ENCODE measurements at places on chromosomes 2 and 18.

DNA sequence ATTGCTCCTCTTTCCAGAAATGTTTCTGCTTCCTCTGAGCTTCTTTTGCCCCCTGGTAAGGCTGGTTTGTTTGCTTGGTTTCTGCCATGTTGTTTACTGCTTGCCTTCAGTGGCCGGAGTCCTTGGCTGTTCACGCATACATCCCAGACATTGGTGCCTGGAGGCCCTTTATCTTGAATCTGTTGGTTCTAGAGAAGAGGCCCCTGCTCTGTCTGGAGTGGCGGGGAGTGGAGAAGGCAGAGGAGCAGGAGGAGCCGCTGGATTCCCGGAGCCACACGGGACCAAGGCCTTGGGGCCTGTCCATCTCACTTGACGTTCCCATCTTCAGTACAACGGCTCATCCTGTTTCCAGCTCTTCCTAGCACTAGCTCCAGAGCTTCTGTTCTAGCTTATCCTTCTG is 77.2 kb upstream of the PXDN start:
- no peak for DNase-seq

DNA sequence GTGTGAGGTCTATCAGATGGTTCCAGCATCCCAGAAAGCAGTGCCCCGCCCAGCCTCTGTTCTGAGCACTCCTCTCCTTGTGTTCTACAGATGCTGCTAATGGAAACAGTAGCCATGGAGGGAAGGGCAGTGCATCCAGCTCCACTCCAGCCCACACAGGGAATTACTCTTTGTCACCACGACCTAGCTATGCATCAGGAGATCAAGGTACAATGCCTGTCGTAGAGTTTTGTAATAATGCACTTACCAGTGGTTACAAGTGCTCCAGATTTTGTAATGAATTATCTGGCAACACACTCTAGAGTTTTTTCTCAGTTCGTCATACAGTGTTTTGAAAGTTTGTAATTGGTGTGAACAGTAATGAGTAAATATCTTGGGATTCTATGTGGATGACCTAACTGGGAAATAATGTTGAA is 161.1 kb downstream of the ESCO1 start:
- no peak for DNase-seq

DNA sequence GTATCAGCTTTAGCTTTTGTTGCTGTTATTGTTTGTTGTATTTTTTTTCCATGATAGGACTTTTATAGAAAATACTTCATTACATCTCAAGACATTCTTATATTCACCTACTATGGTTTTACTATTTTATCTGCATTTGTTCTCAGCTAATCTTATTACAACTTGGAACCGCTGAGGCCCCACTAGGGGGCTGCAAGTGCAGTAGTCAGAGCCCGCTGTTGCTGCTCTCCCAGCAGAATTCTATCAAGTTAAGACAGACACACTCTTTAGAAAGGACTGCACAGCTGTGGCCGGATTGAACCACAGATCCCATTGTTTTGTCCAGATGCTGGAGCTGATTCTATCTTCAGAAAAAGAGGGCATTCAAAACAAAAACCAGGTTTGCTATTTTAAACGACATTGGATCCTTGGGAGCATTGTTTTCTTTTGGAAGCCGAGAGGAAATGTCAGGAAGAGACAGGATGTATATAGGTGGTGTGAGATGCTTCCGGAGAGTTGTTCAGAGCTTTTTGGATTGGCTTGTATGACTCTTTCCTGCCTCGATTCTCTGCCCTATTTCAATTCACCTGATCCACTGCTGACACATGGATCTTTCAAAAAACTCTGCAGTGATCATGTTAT is 105.7 kb upstream of the GAREM1 start:
- peak; percentile 35 for DNase-seq

DNA sequence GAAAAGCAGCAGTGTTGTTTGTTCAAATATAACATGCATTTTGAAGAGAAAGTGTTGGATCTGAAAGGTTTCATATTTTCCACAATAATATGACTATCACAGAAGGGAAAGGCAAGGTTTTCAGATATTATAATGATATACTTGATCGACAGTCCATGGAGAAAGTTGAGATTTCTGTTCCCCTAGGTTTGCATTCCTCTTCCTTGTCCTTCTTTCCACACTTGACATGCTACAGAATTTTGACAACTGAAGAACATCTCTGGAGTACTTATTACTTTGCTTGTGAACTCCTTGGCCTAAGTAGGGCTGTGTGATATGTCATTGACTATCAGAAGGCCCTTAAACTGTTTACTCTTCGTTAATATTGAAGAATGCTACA is 46.5 kb downstream of the TMEFF2 start:
- no peak for DNase-seq

- peak; percentile 41 for DNase-seq
Observed at GRCh38 chr2:102442967-102443828, 20.2 kb downstream of the IL18RAP start.

- DNase-seq = no peak
Observed at GRCh38 chr2:6535572-6535971, 330.1 kb downstream of the CMPK2 start.

GRCh38 chr18:47150824-47151366 is 595 bp upstream of the HDHD2 start:
- DNase-seq = no peak

GRCh38 chr2:219475697-219476651 is 22.7 kb upstream of the GMPPA start:
- DNase-seq = peak; percentile 7

- no peak for DNase-seq
Observed at GRCh38 chr2:210004881-210005280, 2.4 kb downstream of the RPE start.

DNA sequence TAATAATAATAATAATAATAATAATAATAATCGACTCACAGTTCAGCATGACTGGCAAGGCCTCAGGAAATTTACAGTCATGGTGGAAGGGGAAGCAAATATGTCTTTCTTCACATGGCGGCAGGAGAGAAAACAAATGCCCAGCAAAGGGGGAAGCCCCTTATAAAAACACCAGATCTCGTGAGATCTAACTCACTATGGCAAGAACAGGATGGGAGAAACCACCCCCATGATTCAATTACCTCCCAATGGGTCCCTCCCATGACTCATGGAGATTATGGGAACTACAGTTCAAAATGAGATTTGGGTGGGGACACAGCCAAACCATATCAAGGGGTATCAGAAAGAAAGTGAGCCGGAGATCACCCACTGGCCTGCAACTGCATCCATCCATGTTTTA is 40.5 kb upstream of the PAPOLG start:
- no peak for DNase-seq

GRCh38 chr2:70357684-70358071 is 55.8 kb upstream of the FAM136A start:
- DNase-seq = no peak

DNA sequence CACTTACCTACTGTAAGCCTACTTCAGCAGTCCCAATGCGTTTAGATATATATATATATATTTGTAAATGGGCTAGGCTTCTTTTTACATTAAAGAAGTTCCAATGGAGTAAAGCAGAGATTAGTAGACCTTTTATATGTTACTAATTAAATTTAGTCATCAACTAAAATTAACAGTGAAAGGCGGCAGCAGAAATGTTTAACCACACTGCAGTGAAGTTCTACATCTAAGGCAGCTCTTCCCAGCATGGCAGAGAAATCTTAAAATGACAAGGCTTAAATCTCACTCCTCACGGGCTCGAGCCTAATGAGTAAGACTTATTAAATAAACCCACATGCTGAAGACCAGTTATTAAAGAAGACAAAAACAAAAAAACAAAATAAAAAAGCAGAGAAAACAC is 19.1 kb upstream of the KANSL1L start:
- no peak for DNase-seq

DNA sequence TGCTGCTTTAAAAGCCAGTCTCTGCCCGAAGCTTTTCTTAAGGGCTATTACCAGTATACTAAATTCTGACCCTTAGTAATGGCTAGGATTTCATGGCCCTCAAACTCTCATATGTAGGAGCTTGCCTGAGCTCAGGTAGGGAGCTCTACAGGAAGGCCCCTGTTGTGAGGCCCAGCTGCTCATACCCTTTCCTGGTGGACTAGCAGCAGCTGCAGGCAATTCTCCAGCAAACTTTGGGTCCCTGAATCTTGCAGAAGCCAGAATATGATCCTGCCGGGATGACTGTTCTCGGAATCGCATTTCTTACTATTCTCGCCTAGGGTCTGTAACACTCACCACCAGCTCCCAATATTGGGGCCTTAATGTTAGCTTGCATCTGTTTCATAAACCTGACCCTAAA is 106.4 kb upstream of the SERTAD2 start:
- no peak for DNase-seq

DNA sequence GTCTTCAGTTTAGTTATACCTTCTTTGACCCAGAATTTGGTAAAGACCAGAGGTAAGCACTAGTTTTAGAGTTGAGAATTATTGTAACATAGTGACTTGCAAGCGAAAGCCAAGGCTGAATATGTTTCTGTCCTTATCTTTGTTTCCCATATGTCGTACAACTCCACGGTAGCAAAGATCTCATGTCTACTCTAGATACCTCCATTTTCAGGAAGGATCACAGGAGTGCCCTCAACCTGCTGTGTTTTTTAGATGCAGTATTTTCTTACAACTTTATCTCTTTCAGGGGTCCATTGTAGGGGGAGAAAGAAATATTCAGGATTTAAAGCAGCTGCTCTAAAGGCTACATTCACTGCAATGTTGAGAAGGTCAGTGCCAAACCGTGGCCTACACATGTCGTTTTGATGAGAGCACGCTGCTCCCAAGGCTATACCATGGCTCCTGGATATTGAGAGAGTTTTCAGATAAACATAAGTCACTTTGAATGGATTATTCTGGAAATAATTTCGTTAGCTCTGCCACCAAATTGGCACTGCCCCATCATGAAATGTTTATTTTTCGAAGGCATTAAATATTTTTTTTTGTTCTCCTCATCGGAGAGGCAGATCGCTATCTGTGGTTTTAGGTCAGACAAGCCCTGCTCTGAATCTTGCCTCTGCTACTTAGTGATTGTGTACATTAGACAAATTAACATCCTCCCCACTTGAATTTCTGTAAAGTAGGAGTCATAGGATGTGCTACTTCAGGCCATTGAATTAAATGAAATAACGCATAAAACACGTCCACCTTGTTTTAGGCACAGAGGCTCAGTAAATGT is 2.1 kb downstream of the RHBDD1 start:
- DNase-seq = no peak

DNA sequence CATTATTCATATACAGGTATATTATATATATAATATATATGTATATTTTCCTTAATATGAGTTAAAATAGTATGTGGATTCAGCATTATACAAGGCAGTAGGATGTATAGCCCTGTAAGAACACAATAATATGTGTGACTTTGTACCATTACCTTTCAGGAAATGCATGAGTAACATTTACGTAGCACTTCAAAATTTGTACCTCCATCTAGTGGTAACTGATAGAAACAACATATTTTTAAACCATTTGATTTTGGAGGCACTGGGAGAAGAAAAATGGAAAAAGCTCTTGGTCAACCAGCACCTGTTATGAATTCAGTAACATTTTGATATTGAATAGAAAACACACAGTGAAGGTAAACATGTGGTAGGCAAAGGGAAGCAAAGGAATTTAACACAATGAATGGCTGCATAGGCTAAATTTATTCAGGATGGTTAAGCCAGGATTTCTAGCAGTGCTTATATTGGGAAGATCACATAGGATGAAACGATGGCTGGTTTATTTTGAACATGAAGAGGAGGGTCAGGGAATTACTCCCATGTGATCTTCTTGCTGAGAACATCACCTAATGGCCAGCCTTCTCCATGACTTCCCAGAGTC is 565.5 kb downstream of the CCDC85A start:
- peak; percentile 53 for DNase-seq

- no peak for DNase-seq
Observed at GRCh38 chr2:136104977-136105376, 13.0 kb downstream of the CXCR4 start.

GRCh38 chr2:121417826-121418225 is 112.9 kb upstream of the RNU4ATAC start:
- peak; percentile 10 for DNase-seq

GRCh38 chr2:163348857-163349380 is 386.9 kb downstream of the FIGN start:
- DNase-seq = peak; percentile 30

GRCh38 chr2:62042944-62043343 is 137.5 kb downstream of the COMMD1 start:
- DNase-seq = no peak

GRCh38 chr2:172484706-172485105 is 57.3 kb downstream of the ITGA6 start:
- no peak for DNase-seq

GRCh38 chr2:71895320-71896161 is 252.1 kb downstream of the CYP26B1 start:
- no peak for DNase-seq

GRCh38 chr2:221673248-221673647 is 101.1 kb upstream of the EPHA4 start:
- no peak for DNase-seq

DNA sequence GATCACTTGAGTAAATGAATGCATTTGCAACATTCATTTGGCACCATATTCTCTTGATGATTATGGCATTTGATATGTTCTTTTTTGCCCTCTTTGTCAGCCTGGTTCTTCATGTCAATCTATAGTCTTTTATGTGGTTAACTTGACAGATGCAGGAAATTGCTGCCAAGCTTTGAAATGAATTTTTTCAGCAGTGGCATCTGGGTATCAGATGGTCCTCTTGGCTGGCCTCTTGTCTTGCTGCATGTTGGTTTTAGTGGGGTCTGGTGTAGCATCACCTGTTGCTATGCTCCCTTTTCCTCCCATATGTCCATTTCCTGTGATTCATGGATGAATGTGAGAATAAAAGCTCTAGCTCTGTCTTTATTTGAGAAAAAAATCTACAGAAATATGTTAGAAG is 119.9 kb downstream of the DPP4 start:
- DNase-seq = no peak

DNA sequence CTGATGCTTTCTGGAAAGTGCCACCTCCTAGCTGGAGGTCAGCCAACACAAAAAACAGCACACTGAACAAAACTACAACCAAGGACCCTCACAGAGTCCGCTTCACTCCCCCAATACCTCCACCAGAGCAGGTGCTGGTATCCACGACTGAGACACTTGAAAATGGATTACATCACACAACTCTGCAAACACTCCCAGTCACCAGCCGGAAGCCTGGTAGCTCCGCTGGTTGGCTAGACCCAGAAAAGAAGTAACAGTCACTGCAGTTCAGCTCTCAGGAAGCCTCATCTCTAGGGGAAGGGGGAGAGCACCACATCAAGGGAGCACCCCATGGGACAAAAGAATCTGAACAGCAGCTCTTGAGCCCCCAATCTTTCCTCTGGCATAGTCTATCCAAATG is 175.4 kb downstream of the LCLAT1 start:
- DNase-seq = no peak

GRCh38 chr2:50556934-50557575 is 474.9 kb downstream of the NRXN1 start:
- DNase-seq = no peak
